ENCODE measurements at places on chromosomes 3 and 15.

DNA sequence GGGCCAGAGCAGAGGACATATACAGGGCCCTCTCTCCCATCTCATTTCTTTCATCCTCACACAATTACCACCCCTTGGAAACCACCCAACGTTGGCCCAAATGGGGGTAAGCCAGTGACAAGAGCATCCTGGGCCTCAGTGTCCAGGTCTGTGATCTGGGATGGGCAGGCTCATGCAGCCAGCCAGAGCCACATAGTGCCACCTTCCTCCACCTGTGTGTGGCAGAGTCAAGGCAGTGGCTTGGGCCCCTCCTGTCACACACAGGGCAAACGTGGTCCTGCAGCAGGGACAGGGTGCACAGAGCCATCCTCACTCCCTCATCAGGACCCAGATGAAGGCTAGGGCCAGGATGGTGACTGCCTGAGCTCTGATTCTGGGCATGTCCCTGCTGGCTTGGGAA lies 2.3 kb upstream of the MYL3 start:
- DNase-seq = no peak

GRCh38 chr15:76163457-76164295 lies 103.9 kb downstream of the TMEM266 start:
- no peak for DNase-seq

GRCh38 chr15:89998141-89998661 lies 2.9 kb upstream of the ZNF710 start:
- DNase-seq = no peak

- no peak for DNase-seq
These were observed 27.9 kb downstream of the MCTP2 start for GRCh38 chr15:94259121-94259751.

GRCh38 chr15:89783111-89783860 lies 7.2 kb downstream of the MESP2 start:
- DNase-seq = no peak

- DNase-seq = no peak
These were observed 42.2 kb upstream of the CD47 start for GRCh38 chr3:108133048-108133369.

DNA sequence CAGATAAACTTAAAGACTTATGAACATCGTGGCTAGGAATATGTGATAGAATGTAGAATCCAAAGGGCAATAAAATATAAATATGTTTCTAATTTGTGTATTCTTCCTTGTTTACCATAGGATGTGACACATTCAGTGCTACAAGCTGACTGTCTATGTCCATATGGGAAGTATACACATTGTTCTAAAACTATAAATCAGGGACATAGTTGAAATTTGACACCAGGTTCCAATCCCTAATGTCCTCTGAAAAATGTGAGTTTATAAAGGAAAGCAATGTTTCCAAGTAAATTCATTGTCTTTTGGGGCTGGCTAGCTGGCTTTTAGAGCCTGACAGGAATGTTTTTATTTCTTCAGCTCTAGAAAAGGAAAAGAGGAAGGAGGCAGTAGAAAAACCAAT lies 273.6 kb downstream of the CNTN4 start:
- DNase-seq = no peak

DNA sequence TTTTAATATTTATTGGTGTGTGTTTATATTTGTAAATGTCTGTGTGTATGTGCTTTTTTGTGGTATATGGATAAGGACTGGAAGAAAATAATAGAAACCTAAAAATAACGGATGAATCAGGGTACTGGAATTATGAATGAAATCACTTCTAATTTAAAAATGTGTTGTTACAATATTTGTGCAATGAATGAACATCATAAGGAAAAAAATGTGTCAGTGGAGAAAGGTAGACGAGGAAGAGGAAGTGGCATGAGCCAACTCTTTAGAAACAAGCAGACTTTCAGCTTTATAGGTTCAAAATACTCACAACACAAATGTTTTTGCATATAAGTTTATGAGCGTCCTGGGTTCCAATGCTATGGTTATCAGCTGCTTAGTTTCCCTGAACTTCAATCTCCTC lies 59.4 kb downstream of the SOX2 start:
- DNase-seq = no peak

GRCh38 chr3:159664006-159664405 lies 324.6 kb upstream of the IL12A start:
- DNase-seq = no peak

- DNase-seq = no peak
These were observed 34.4 kb upstream of the SLC6A1 start for GRCh38 chr3:10957976-10958749.

- DNase-seq = no peak
These were observed 195.9 kb downstream of the SLCO3A1 start for GRCh38 chr15:92049290-92049989.

GRCh38 chr3:38124324-38125122 lies 12.4 kb downstream of the ACAA1 start:
- no peak for DNase-seq

Data from renal cortex interstitium (tissue), 15 donors.